Esophagus squamous epithelium (tissue), 5 donors: ENCODE measurements at places on chromosomes 16 and 17.
A peak's percentile ranks its signal among the peaks of the same experiment; 100 is the strongest.

- DNase-seq = no peak
Observed at GRCh38 chr17:36510636-36511035, 24.0 kb downstream of the MYO19 start.

GRCh38 chr17:44927696-44928095 is 12.4 kb upstream of the GFAP start:
- no peak for DNase-seq

GRCh38 chr17:51189628-51190027 is 23.4 kb downstream of the NME2 start:
- no peak for DNase-seq

DNA sequence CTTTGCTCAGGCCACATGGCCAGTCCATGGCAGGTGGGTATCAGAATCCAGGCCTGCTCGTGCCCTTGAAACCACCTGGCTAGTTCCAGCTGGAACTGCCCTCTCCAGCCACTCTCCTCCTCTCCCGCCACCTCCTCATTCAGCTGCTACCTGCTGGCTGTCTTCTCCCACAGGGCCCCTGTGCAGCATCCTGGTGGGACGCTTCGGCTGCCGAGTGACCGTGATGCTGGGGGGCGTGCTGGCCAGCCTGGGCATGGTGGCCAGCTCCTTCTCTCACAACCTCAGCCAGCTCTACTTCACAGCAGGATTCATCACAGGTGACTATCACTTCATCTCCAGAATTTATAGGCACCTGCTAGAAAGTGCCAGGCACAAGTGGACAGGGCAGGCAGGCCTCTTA is 10.1 kb downstream of the SLC16A5 start:
- DNase-seq = no peak

- DNase-seq = no peak
Observed at GRCh38 chr17:81885869-81886548, 5.4 kb downstream of the ALYREF start.

- peak; percentile 68 for DNase-seq
Observed at GRCh38 chr17:63698886-63699637, 863 bp downstream of the LIMD2 start.

- no peak for DNase-seq
Observed at GRCh38 chr17:30921544-30922196, at the start of gene ADAP2. TSS of gene ADAP2 (plus strand) at chr17:30921945. CDS start at chr17:30922015, 70 bp downstream.

DNA sequence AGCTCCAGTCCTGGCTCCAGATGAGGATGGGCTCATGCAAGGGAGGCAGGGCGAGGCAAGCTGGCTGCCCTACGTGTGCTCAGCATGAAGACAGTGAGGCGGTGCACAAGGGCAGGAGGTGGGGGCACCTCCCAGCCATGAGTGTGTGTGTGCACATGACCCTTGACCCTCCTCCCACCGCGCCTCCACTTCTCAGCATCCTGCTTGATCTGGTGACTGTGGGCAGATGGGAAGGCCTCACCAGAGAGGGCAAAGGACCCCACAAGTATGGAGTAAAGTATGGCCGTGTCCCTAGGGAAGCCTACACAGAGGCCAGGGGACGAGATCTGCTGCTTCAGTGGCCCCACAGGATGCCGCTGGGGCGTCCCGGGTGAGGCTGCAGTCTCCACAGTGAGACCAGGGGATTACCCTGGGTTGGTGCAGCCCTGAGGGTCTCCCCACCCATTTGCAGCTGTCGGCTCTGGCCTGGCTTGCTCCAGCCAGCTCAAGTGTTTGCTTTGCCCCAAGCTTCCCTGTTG is 7.9 kb upstream of the RNF222 start:
- no peak for DNase-seq

- DNase-seq = no peak
Observed at GRCh38 chr16:3770530-3770929, 53.2 kb upstream of the TRAP1 start.

DNA sequence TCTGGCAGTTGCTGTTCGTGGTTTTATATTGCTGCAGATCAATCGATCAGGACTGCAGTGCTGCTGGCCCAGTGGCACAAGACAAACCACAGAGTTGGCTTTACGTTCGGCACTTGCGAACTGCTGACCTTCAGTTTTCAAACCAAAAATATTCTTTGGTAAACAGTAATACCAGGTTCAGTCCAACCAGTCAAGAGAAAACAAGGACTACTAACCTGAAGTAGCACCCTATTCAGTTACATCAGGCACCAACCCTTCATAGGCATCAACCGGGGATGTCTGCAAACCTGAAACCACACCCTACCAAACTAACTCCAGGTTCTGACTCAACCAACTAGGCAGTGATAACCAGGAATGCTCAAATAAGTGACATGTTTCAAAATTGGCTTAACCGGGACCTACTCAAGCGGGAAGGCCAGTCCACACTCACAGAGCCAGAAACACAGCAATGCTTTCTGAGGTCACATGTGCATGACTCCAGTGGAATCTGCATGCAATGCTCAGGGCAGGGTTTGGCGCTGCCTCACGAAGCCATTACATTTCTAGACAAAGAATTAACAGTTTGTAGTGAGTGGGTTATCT is 91.1 kb downstream of the SMG6 start:
- no peak for DNase-seq

GRCh38 chr16:4744555-4745273 is 10.4 kb downstream of the DNAAF8 start:
- DNase-seq = no peak

DNA sequence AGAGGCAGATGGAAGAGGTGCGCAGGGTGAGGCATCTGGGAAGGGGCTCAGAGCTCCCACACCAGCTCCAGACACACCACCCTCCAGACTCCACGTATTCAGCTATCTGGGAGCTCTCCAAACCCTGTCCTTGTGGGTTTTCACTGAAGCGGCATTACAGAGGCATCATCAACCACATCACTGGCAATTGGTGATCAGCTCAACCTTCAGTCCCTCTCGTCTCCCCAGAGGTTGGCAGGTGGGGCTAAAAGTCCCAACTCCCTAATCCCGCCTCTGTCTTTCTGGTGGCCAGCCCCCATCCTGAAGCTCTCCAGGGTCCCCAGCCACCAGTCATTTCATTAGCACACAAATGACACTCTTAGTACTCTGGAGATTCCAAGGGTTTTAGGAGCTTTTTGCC is 123.9 kb downstream of the KCNJ12 start:
- no peak for DNase-seq

- DNase-seq = no peak
Observed at GRCh38 chr17:34371405-34372100, 8.5 kb upstream of the CCL1 start.

DNA sequence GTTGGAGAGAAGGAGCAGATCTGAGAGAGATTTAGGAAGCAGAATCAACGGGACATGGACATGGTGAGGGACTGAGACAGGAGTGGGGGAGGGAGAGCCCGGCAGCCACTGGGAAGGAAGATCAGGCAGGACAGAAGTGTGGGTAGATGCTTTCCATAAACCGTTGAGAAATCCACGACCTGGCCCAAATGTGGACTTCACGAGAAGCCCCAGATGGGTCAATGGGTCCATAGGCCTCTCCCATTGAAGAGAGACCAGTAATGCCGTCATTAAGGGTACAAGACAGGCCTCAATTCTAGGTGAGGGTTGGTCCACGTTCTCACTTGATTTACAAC is 530 bp upstream of the CCL22 start:
- DNase-seq = no peak

GRCh38 chr16:50960517-50961202 is 190.4 kb downstream of the SALL1 start:
- no peak for DNase-seq

GRCh38 chr16:67542464-67542863 is 13.8 kb downstream of the RIPOR1 start:
- no peak for DNase-seq

DNA sequence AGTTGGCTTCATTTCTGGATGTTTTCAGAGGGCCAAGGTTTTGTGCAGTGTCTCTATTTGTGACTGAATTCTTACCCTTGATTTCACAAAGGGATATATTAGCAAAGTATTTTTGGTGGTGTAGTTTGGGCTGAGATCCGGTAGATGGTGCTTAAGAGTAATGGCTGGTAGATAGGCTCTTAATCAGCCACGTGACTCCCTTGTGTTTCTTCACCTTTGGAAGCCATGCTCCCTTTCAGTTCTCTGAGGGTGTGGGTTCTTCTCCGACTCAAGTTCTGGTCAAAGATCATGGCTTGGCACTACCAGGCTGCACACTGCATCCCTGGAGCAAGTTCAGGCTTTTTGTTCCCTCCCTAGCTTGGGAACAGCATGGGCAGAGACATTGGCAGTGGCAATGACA is 887.3 kb downstream of the CDH8 start:
- DNase-seq = no peak

- no peak for DNase-seq
Observed at GRCh38 chr17:20010099-20010863, 1.1 kb downstream of the SPECC1 start.

DNA sequence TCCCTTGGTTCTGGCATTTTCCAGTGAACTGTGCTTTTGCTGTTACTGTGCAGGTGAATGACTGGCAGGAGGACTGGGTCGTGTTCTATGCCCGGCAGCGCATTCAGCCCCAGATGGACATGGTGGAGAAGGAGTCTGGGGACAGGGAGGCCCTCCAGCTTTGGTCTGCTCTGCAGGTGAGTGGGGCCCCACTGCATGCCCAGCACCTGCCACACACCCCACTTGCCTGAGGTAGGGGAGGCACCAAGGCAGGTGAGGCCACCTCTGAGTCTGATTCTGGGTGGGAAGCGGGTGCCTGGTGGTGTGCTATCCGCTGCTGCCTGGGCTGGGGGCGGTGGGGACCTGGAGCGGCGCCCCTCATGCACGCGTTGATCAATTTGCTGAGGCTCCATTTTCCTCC is 9.0 kb upstream of the FN3K start:
- no peak for DNase-seq

DNA sequence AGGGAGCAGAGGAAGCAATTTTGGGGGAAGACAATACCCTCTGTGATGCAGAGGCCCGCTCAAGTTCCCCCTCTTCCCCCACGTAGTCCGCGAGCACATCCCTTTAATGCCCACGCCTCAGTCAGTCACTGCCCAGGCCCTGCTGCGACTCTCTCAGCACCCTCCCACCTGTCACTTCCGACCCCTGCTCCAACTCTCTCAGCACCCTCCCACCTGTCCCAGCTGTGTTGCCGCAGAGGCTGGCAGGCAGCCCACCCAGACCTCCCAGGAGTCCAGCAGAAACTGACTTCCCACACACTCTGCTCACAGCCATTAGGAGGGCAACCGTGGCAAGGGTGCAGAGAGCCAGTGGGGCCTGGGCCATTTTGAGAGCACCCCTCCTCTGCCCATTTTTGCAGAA is 92.7 kb downstream of the WSCD1 start:
- no peak for DNase-seq

GRCh38 chr16:3656491-3657468 is 2.3 kb downstream of the DNASE1 start:
- no peak for DNase-seq

DNA sequence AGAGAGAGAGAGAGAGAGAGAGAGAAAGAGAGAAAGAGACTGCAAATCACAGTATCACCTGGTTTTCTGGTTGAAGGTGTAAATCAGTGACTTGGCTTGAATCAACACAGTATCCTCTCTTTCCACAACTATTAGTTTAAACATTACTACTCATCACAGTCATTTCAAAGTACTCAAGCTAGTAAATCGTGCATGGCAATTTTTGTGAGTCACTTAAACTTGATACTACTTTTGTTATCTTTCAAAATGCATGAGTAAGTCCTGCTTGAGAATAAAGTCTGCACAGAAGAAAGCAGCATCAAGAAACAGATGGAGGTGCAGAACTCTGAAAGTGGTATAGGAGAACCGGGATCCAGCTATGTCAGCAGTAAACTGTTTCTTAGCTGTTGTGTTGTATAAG is 535.4 kb downstream of the CDH8 start:
- DNase-seq = no peak

DNA sequence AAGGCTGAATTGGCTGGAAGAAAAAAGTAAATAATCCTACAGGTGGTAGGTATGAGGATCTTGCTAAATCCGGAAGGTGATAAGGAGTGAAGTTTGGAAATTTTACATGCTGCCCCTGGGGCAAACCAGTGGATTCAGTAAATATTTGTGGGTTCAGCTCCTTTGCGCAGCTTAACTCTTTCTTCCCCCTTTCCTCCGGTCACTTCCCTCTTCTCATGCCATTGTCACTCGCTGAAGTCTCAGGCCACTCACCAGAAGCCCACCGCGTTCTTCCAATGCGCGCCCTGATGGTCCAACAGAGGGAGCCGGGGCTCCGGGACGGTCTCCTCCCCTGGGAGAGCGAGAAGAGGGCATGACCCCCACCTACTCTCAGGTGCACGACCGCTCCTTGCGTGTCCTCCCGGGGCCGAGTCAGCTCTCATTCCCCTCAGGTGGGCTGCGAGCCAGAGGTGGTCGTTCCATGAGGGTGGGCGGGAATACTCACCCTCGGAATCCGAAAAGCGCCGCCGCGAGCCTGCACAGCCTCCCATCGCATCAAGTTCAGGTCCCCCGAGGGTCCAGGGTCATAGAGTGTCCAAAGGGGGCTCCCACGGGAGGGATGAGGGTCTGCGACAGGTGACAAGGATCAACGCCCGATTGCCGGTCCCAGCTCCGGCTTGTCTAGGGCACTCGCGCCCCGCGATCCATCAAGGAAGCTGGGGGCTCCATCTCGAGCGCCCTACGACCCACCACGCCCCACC is 474 bp downstream of the CLN3 start:
- no peak for DNase-seq

- DNase-seq = no peak
Observed at GRCh38 chr16:76529120-76529519, 251.9 kb downstream of the CNTNAP4 start.

- no peak for DNase-seq
Observed at GRCh38 chr16:10606607-10607006, 26.2 kb upstream of the EMP2 start.

- no peak for DNase-seq
Observed at GRCh38 chr16:30808146-30808545, 21.1 kb upstream of the ZNF629 start.

- no peak for DNase-seq
Observed at GRCh38 chr17:8803531-8804420, 4.6 kb upstream of the MFSD6L start.

DNA sequence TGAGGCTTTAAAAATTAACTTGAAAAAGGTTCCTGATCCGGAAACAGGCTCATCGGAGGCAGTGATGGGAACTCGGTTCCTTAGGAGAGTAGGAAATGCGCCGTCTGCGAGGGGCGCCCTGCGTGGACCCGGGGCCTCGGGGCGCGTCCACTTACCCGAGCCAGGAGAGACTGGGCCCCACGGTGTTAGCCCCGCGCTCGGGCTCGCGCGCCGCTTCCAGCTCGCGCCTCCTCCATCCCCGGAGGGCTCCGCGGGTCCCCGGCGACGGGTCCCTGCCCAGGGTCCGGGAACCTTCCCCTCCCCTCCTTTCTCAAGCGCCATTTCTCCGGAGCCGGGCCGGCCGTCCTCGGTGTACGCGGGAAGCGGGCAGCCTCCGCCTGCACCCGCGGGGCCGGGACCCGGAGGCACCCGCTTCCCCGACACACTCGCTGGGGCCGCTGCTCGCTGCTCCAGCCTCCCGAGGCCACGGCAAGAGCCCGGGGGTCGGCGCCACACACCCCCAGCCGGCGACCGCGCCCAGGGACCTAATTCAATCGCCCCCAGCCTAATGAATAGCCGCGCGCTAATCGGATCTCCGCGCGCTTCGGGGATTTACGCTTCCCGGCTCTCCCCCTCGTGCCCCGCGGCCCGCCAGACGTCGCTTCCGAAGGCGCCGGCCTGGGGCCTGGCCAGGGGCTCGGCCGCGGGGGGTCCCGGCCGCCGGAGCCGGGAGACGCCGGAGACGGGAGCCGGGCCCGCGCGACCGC is 2.2 kb upstream of the BAHCC1 start:
- no peak for DNase-seq
